ENCODE measurements at places on chromosomes 5 and 9.

DNA sequence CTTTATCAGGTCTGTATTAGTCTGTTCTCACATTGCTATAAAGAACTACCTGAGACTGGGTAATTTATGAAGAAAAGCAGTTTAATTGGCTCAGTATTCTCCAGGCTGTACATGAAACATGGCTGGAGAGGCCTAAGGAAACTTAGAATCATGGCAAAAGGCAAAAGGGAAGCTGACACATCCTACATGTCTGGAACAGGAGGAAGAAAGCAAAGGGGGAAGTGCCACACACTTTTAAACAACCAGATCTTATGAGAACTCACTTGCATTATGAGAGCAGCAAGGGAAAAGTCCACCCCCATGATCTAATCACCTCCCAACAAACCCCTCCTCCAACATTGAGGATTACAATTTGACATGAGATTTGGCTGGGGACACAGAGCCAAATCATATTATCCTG, 132.1 kb downstream of the PCSK1 start:
- no peak for ATAC-seq

DNA sequence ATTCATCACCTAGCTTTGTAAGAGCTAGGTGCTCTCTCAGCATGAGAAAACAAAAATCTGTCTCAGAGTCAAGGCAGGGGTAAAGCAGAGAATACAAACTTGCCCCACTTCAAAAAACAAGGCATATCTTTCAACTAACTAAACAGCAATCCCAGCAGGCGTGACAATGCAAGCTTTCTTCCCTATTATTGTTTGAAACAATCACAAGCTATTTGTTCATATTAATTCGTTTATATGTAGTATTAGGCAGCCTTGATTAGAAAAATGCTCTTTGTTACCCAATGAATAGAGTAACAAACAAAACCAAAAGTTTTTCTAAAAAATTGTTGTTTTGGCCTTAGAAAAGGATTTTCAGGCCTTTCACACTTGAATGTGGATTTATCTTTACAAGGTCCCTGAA, 71.1 kb downstream of the LPAR1 start:
- ATAC-seq, result no peak

DNA sequence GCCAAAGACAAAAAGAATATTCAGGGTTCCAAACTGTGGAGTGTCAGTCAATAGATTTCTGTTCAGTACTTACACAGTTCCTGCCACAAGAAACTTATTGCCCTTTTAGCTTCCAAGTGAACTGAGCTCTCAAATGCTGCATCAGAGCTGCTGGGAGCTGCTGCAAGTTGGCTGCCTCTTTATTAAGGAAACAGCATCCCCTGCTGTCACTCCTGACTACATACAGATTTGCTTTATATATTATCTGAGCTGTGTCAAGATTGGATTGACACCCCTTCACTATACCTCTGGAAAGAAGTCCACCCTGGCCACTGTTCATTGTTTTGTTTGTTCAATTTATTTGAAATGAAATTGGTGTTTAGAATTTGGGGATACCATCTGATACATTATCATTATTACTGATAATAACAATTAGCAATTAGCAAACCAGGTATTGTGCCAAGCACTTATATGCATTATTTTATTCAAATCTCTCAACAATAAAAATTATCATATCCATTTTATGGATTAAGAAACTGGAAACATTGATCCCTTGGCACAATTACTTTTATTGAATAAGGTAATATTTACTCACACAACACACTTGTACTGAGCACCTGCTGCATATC, 16.4 kb upstream of the C5orf58 start:
- peak; percentile 91 for ATAC-seq

- no peak for ATAC-seq
Observed at GRCh38 chr5:140227046-140227445, 52.1 kb downstream of the CYSTM1 start.

GRCh38 chr9:4689021-4689420, 9.7 kb downstream of the CDC37L1 start:
- ATAC-seq, result no peak

DNA sequence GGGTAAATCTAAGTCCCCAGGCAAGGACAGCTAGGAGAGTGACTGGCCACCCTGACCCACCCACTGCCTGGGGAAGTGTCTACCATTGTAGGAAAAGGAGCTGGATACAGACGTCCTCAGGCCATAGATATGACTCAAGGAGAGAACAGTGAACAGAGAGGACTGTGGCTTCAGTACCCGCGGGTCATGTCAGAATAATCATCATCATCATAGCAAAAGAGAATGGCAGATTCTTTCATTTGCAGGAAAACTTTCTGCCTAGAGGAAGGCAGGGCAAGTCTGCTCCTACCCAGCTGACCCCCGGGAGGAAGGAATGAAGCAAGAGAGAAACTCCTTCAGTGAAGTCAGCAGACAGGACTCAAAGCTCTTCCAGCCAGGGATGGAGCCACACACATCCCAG, 52.2 kb upstream of the UBTD2 start:
- ATAC-seq, result no peak

GRCh38 chr5:68456756-68457217, 241.2 kb downstream of the PIK3R1 start:
- ATAC-seq, result peak; percentile 67
